Right lung (tissue), 10 donors: ENCODE measurements at places on chromosomes 6 and 20. TPM values are rescaled to one million over a fixed set of nuclear protein-coding genes. Genes with fewer than 3 reads are reported as not detected.

The ZNF334 gene
- polyA plus RNA-seq: 39.2 TPM

- DNase-seq: no peak
Observed at GRCh38 chr6:123042401-123042800, 46.4 kb downstream of the CLVS2 start.

GRCh38 chr6:81786150-81786549 is 33.7 kb upstream of the TENT5A start:
- DNase-seq: no peak

DNA sequence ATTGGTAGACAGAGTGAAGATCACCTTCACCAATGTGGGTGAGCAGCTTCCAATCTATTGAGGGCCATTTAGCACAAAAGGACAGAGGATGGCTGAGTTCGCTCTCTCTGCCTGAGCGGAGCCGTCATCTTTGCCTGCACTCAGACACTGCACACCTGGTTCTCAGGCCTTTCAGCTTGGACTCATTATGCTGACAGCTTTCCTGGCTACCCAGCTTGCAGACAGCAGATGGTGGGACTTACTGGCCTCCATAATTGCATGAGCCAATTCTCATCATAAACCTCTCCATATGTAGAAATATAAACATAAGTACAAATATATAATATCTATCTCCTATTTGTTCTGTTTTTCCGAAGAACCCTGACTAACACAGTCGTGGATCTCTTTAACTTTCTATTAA is 13.7 kb downstream of the TBXT start:
- DNase-seq: no peak
